Cerebellum (tissue), 4 donors: ENCODE measurements at places on chromosomes 7 and 10.

GRCh38 chr10:63699785-63700613 is 178.8 kb downstream of the REEP3 start:
- DNase-seq, result no peak

DNA sequence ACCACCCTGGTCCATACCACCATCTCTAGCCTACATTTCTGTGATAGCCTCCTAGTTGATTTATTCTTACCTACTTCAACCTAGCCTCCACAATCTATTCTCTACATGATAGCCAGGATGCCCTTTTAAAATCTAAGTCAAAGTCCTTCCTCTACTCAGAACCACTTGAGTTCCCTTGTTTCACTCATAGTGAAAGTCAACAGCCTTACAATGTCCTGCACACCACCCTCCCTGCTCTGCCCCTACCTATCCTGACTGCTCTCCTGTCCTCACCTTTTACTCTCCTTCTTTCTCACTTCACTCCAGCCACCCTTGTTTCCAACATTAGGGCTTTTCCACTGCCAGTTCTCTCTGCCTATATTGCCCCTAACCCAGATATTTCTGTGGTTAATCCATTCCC is 146.7 kb downstream of the GRM3 start:
- DNase-seq, result no peak

- no peak for DNase-seq
Measured at GRCh38 chr10:62231805-62232204, 36.8 kb downstream of the RTKN2 start.

- DNase-seq, result no peak
Measured at GRCh38 chr10:110493832-110494426, 3.8 kb upstream of the DUSP5 start.

DNA sequence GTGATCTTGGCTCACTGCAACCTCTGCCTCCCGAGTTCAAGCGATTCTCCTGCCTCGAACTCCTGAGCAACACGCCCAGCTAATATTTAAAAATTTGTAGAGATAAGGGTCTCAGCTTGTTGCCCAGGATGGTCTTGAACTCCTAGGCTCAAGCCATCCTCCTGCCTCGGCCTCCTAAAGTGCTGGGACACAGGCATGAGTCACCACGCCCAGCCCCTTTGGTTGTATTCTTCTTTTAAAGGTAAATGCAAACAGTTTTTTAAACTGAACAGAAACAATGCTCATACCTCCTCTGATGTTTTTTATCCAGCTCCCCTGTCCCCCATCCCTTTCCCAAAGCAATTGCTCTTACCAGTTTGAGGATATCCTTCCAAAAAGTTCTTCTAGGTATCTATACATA is 79.5 kb upstream of the DUSP5 start:
- no peak for DNase-seq

GRCh38 chr7:6590645-6591110 is 857 bp downstream of the INTS15 start:
- DNase-seq, result no peak

DNA sequence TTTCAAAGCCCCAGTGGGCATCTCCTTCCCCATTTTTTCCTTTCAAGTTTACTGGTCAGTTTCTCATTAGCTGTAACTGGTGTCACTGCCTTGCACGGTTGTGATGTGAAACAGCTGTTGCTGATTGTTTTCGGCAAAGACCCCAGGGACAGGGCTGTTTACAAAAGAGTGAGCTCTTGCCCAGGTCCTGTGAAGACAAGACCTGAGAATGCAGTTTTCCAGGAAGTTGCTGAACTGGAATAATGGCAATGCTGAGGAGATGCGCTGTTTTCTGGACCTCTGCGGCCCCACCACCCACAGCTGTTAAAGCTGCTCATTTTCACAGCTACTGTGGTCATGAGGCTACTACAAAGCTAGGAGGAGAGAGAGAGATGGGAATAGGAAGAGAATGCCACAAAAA is 116.6 kb upstream of the RSU1 start:
- no peak for DNase-seq

DNA sequence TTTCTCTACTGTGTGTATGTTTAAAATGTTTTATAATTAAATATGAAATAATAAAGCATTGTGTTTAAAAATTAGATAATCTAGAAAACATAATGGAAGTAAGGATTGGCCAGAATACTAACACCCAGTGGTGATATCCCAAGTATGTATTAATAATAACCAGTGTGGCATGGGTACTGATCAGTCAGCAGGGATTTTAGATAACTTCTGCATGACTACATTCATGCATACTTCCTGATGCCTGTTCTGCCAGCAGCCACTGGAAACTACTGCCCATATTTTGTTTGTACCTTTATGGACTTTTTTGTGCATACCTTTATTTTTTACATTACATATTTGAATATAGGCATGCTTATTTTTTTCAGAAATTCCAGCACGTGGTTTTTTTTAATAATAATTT is 156.6 kb upstream of the TMEM196 start:
- no peak for DNase-seq

GRCh38 chr7:149297034-149297755 is 35.2 kb downstream of the ZNF783 start:
- no peak for DNase-seq

GRCh38 chr10:78250313-78251015 is 216.8 kb downstream of the RPS24 start:
- DNase-seq, result no peak

GRCh38 chr7:15839416-15840100 is 153.1 kb upstream of the MEOX2 start:
- DNase-seq, result peak; percentile 8

- no peak for DNase-seq
Measured at GRCh38 chr10:77776487-77776886, 138.9 kb upstream of the KCNMA1 start.

- DNase-seq, result no peak
Measured at GRCh38 chr10:43938810-43939209, 290.1 kb upstream of the ZNF32 start.

DNA sequence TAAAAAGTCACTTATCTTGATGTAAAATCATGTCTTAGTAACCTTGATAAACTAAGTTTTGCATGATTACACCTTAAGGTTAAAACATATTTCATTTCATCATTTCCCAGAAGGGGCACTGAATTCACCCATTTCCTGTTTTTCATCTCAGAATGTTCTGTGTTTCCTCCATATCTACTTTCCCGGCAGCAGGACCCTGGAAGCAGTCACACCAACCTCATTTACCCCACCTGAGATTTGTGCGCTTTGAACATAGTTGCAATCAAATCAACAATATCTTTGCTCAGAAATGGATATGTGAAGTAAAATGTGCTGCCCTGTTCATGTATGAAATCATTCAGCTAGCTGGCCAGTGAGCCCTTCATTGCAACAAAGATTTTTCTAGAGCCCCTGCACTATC is 46.8 kb downstream of the IKZF1 start:
- DNase-seq, result no peak

DNA sequence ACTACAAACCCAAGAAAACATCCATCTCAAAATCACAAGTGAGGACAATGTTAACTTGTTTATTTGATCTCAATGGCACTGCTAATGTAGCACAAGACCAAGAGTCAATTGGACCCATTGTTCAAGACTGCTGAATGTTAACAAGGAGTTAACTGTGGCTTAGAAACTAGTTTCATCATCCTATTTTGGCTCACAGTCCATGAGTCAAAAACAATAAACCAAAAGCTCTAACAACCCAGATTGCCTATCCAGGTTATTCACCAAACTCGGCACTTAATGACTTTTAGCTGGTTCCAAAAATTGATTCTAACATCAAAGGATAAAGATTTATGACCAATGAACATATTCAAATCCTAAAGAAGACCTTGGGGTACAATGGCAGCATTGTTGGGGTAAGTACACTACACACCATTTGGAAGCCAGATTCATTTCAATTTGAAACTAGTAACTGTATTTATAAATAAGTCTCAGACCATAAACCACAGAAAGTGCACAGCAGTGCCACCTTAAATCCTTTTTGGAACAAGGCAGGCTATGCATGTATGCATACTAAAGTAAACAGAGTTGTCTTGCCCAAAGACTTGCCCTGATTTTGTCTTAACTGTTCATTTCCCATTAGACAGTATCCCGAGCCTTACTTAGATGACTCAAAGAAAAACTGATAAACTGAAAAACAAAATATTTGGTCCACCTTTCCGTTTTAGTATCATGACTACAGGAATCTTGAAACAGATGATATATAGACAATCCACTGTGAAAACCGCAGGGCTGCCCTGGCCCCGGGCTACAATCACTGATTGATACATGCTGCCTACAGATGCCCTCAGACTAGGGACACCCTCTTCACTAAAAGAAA is 84.5 kb downstream of the SRPK2 start:
- no peak for DNase-seq

GRCh38 chr7:108311446-108312168 is 144.6 kb downstream of the NRCAM start:
- DNase-seq, result no peak

DNA sequence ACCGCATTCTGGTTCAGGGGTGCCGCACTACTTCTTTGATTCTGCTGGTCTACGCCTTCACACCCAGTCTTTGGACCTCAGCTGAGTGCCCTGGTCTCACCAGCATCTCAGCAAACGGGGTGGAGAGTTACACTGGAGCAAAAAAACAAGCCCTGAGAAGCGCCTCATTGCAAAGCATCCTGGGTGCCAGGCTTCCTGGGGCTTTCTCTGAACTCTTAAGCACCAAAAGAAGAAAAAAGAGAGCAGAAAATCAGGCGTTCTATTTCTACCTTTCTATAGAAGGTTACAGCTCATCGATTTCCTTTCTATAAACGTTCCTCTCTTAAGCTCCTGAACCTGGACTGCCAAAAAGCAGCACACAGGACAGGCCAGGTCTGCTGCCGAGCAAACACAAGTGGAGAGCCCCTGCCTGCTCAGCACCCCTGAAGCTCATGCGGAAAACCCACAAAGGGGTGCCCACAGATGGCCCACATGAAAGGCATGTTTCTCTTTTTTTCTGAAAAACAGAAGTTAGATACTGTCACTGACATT is 217.9 kb downstream of the SFMBT2 start:
- DNase-seq, result no peak

- DNase-seq, result no peak
Measured at GRCh38 chr7:150989456-150989855, 1.4 kb upstream of the NOS3 start.

- no peak for DNase-seq
Measured at GRCh38 chr10:69056536-69057260, 31.2 kb upstream of the SRGN start.

- DNase-seq, result no peak
Measured at GRCh38 chr10:79304479-79305087, 42.7 kb upstream of the PPIF start.

GRCh38 chr7:85681241-85681640 is 494.4 kb upstream of the SEMA3D start:
- DNase-seq, result no peak

- DNase-seq, result no peak
Measured at GRCh38 chr7:3605222-3605621, 304.2 kb downstream of the SDK1 start.

DNA sequence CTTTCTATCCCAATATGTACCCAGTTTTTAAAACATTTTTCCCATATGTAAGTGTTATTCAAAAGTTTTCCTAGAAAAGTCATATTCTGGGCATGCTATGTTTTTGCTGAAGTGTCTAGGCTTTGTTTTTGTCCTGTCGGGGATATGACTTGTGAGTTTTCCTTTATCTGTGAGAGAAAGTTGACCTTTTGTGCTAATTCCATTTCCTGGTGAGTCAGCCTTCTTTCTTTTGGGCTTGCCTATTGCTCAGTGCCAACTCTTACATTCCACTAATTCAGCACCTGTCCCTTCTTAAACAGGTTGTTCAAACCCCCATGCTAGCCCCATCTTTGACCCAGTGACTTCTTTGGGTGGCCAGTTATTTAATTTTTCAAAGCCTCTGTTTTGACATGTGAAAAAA is 146.2 kb downstream of the AHR start:
- DNase-seq, result no peak

- DNase-seq, result no peak
Measured at GRCh38 chr10:106515206-106515790, 649.2 kb downstream of the SORCS1 start.

DNA sequence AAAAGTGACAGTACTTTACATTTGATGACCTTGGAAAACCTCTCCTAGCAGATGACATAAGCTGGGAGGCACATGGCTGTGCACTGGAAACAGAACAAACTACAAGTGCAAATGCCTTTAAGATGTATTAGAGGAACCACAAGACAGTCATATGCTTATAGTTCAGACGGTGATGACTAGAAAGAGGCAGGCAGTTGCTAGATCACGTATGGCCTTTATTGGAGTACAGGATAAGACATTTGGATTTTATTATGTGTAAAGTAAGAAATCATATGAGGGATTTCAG is 290.0 kb downstream of the SORCS1 start:
- DNase-seq, result no peak

DNA sequence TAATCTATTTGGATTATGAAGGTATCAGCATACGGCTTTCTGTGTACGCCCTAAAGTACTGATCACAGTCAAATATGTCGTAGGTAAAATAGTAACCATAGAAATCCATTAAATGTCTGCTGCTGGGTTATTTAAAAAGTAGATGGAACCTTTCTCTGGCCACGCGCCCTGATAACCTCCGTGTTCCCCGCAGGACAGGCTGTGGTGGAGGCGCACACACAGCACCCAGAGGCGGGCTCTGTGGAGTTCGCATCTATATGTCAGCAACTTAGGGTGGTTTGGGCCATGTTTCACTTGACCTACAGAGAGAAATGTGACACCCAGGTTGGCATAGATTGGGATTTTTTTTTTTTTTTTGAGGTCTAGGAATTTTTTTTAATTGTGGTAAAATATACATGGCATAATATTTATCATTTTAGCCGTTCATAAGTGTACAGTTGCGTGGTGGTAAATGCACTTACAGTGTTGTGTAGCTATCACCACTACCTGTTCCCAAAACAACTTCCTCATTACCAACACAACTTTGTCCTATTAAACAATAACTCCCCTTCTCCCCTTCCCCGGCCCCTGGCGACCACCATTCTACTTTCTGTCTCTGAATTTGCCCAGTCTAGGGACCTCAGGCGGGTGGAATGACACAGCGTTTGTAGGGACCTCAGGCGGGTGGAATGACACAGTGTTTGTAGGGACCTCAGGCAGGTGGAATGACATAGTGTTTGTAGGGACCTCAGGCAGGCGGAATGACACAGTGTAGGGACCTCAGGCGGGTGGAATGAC is 15.4 kb downstream of the PPP2R2D start:
- no peak for DNase-seq

DNA sequence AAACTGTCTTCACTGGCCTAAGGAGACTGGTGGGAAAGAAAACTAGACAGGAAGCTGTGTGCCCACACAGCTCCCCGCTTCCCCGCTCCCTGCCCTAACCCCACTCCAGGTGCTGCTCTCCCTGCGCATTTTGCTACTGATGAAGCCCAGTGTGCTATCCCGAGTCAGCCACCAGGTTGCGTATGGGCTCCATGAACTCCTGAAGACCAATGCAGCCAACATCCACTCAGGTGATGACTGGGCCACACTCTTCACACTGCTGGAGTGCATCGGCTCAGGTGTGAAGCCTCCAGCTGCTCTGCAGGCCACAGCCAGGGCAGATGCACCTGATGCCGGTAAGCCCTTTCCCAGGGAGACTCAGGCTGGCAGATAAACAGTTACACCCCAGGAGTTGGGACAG is 20.3 kb upstream of the NFKB2 start:
- no peak for DNase-seq
